ENCODE measurements at places on chromosomes 1 and 21.

GRCh38 chr1:193539731-193540459 is 353.5 kb upstream of the B3GALT2 start:
- H3K27ac ChIP-seq: no peak overlapping the region
- no peak for DNase-seq
- no peaks in the 10 kb centered on the region for H3K27me3 ChIP-seq
- H3K4me3 ChIP-seq: no peak overlapping the region
- peaks cover 7% of the 10 kb centered on the region for H3K4me1 ChIP-seq
- H3K36me3 ChIP-seq: no peaks in the 10 kb centered on the region

DNA sequence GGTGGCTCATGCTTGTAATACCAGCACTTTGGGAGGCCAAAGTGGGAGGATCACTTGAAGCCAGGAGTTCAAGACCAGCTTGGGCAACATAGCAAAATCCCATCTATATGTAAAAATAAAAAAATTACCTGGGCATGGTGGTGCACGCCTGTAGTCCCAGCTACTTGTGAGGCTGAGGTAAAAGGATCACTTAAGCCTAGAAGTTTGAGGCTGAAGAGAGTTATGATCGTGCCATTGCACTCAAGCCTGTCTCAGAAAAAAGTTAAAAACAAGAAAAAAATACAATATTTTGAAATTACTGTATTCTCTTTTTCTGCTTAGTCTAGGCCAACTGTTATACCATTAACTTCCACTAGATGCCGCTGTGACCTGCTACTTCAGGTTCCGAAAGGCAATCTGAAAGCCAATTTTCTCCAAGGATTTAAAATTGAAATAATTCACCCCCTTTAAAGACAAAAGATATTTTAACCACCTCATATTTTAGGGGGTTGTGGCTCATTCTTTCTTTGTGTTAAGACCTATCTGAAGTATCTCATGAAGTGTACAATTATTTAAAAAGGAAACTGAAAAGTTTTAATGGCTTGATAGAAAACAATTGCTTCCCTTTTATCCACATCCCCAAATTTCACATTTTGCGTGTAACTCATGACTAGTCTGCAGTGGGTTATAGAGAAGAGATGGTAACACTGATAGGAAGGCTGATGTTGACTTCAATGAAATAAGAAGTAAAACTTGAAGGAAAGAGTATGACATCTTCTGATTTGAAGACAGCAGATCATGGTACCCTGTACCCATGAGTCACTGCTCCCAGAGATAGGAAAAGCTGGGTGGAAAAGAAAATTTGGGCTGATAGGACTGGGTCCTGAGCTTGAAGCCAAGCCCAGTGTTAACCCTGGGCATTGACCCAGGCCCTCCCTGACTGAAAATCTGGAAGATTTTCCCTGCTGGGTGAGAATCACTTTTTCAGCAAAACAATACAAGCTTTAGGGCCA is 24.4 kb upstream of the CLDN14 start:
- peaks cover 11% of the 10 kb centered on the region for H3K27me3 ChIP-seq
- H3K36me3 ChIP-seq: no peaks in the 10 kb centered on the region
- H3K4me1 ChIP-seq: peaks cover 9% of the 10 kb centered on the region
- no peak for DNase-seq
- H3K27ac ChIP-seq: peak overlapping the region; percentile 29

DNA sequence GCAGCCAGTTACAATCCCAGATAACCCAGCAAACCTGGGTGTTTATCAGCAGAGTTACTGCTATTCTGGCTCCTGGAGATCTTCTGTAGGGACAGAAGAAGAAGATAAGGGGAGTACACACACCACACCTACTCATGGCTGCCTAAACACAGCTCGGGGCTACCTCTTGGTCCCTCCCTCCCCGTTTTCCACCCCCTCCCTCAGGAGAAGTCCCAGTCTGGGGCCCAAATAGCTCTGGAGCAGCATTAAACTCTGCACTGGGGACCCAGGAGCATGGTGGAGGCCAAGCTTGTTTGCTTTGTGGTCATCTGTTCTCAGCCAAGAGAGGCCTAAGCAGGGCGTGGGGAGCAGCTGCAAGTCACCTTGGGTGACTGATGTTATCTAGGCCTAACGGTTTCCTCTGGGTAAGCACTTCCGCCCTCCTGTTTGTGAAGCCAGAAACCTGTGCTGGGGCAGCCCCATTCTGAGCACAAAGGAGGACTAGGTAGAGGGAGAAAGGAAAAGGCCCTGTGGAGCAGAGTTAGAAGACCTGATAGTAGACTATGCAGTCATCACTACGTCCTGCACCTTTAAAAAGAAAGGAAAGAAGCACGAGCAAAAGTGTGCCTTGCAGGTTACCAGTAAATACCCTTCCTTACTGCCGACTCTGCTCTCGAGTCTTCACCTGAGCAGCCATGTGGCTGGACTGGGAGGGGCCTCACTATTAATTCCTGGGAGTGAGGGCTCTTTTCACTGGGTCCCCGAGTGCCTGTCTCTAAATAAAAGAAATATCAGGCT is 2.0 kb upstream of the RCSD1 start:
- H3K27ac ChIP-seq: no peak overlapping the region
- no peak overlapping the region for H3K4me3 ChIP-seq
- H3K4me1 ChIP-seq: peaks cover 6% of the 10 kb centered on the region
- H3K27me3 ChIP-seq: peaks cover 59% of the 10 kb centered on the region
- DNase-seq: peak; percentile 22

- peaks cover 4% of the 10 kb centered on the region for H3K36me3 ChIP-seq
- peaks cover 95% of the 10 kb centered on the region for H3K27me3 ChIP-seq
- H3K27ac ChIP-seq: no peak overlapping the region
- DNase-seq: no peak
- H3K4me3 ChIP-seq: peak overlapping the region; percentile 57
Observed at GRCh38 chr1:46487818-46488218, 1.8 kb upstream of the DMBX1 start.

DNA sequence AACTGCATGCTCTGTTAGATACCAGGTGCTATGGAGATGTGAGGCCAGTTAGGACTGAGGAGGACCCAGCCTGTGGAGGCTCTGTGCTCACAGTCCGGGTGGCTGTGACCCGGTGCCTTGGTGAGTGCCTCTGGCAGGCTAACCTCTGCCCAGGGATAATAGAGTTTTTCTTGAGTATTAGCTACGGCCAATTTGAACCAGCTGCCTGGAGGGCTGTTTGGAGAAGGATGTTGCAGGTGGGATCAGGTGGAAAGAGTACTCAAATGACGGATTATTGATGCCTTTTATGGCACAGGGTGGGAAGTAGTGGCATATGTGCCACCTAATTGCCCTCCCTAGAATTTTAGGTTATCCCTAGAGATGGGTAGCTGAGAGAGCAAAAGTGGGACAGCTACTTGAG is 182.7 kb downstream of the GRIK3 start:
- peaks cover 76% of the 10 kb centered on the region for H3K27me3 ChIP-seq
- no peak for DNase-seq
- H3K4me3 ChIP-seq: no peak overlapping the region
- H3K4me1 ChIP-seq: peaks cover 5% of the 10 kb centered on the region
- H3K27ac ChIP-seq: no peak overlapping the region

DNA sequence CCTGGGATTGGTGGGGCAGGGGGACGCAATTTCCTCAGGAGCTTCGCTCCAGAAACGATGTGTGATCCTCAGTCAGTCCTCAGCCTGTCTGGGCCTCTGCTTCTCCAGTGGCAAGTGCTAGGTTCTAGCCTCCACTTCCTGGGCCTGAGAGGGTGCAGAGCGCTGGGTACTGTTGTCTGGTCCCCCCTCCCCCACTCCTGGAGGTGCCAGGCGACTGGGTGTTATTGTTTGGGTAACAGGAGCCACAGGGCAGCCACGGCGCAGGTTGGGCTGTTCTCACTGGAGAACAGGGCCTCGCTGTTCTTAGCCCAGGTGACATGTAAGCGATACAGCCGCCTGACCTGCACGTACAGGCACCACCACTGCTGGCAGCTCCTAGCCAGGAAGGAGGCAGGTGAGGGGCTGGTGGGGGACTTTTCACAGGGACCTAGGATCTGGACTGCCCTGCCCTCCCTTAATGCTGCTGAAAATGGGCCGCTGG is 2.1 kb downstream of the RPS6KA1 start:
- DNase-seq: no peak
- H3K36me3 ChIP-seq: no peaks in the 10 kb centered on the region
- peak overlapping the region; percentile 80 for H3K27ac ChIP-seq
- peak overlapping the region; percentile 89 for H3K4me3 ChIP-seq
- peaks cover 4% of the 10 kb centered on the region for H3K27me3 ChIP-seq

DNA sequence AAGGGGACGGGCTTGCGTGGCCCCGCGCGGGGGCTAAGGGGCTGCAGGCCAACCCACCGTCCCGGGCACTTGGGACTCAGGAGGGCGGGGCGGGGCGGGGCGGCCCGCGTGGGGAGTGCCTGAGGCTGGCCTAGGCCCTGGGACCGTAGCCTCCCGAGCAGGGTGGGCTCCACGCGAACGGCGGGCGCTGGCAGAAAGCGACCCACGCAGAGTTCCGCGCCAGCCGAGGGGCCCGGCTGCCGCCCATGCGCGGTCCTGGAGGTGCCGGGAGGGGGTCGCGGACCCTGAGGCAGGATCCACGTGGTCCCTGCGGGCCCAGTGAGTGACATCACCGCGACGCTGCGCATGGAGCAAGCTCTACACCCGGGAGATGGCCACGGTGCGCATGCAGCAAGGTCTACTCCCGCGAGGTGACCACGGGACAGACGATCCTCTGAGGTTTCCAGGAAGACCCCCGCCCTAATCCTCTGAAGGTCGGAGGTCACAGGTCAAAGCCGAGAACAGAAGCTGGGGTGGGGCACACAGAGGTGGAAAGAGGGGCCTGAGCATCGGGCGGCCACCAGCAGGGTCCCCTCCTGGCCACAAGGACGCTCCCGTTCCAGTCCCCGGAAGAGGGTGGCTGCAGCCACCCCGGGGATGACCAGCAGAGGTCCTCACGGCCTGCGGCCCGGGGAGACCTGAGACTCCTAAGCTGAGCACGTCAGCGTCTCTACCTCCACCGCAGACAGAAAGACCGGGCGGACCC is 13.5 kb upstream of the SLC19A1 start:
- peaks cover 10% of the 10 kb centered on the region for H3K4me1 ChIP-seq
- H3K4me3 ChIP-seq: peak overlapping the region; percentile 74
- no peak for DNase-seq
- peaks cover 9% of the 10 kb centered on the region for H3K27me3 ChIP-seq

Data from type B pancreatic cell (in vitro differentiated cells).